ENCODE measurements at places on chromosomes 16 and 17.

DNA sequence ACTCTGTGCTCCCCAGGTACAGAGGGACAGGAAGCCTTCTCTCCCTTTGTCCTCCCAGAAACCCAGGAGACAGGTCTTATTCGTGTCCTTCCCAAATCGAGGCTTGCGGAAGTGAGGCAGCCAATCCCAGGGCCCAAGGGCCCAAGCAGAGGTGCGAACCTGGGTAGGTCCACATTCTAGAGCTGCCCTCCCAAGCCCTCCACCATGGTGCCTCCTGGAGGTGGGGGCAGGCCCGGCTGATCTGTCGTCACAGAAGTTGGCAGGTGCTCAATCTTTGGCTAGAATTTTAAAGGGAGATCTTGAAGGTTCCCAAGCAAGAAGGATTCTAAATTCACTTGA, 21.5 kb downstream of the MRC2 start:
- DNase-seq: no peak

- no peak for DNase-seq
These were observed 218.3 kb downstream of the SOX9 start for GRCh38 chr17:72338847-72339790.

DNA sequence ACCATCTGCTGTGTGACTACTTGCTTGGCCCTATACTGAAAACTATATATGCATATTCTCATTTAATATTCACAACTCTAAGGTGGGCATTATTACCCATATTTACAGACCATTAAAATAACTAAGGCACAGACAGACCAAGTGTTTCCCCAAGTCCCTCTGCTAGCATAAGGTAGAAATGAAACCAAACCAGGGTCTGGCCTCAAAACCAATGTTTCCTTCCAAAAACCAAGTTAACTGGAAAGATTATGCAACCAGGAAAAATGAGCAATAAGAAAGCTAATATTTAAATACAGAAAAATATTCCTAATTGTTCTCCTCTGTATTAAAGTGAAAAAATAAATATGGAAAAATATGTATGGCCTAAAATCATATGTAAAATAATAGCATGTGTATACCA, 50.1 kb downstream of the XPO6 start:
- DNase-seq: no peak

GRCh38 chr16:72015124-72015523, 6.6 kb downstream of the DHODH start:
- DNase-seq: no peak

- DNase-seq: no peak
These were observed 79.2 kb upstream of the NOG start for GRCh38 chr17:56514264-56514663.

Data from NCI-H510A (cell line).